ENCODE measurements at places on chromosomes 12 and 14.

GRCh38 chr14:75549169-75549568 lies 26.9 kb downstream of the BATF start:
- no peak for DNase-seq

DNA sequence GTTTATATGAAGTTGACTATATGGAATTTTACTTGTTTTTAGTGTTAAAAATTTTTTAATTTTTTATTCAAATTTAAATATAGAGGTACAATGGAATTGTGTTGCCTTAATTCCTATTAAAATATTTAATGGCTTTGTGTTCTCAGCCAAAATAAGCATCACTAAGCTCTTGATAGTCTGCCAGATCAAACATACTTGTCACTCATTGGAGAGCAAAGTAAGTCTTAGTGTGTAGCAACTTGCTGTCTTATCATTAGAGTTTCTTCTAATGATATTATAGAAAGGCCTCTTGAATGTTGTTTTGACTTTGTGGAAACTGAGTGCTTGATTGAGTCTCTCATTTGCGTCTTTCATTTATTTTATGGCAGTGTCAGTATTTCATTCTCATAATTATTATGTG lies 10.7 kb downstream of the SFSWAP start:
- DNase-seq = no peak

DNA sequence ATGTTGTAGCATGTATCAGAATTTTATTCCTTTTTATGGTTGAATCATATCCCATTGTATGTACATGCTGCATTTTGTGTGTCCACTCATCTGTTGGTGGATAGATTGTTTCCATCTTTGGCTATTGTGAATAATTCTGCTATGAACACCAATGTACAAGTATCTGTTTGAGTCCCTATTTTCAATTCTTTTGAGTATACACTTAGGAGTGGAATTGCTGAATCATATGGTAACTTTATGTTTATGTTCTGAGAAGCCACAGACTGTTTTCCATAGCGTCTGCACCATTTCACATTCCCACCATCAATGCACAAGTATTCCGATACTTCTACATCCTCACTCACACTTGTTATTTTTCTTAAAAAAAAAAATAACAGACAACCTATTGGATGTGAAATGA lies 91.5 kb downstream of the ARF6 start:
- DNase-seq = no peak

- no peak for DNase-seq
These were observed 6.1 kb upstream of the TCL1B start for GRCh38 chr14:95679998-95680735.

DNA sequence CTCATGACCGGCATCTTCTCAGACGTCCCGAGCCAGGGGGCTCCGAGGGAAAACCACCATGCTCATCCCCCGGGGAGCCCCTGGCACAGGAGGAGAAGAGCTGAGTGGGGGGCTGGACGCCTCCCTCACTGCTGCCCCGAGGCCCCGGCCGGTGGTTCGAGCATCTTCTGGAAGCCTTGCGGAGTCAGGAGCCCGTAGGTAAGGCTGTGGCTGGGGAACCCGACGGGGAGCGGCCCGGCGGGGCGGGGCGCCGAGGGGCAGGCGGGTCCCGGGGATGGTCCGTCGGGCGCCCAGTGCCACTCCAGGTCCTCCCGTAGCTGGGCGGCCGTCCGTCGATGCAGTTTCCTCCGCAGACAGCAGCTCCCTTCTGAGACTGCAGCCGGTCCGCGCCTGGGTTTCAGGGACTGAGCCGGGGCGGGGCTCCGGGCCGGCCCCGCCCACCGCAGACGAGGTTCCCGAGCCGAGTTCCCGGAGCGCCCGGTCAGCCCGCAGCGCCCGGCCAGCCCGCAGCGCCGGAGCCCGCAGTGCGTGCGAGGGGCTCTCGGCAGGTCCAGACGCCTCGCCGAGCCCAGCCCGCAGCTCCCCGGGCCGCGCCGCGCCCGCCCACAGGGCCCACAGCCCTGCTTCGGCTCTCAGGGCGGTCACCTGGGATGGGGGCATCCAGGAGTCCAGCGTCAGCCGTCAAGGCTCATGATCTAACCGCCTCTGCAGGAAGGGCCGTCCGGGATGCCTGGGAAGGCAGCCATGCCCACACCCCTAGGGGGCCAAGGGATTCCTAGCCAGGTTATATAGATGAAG lies at the start of gene PGF:
PGF (minus strand) TSS at position 369 of the 798 bp plus-strand sequence; CDS start at position 14, 355 bp downstream.
- peak; percentile 30 for DNase-seq

DNA sequence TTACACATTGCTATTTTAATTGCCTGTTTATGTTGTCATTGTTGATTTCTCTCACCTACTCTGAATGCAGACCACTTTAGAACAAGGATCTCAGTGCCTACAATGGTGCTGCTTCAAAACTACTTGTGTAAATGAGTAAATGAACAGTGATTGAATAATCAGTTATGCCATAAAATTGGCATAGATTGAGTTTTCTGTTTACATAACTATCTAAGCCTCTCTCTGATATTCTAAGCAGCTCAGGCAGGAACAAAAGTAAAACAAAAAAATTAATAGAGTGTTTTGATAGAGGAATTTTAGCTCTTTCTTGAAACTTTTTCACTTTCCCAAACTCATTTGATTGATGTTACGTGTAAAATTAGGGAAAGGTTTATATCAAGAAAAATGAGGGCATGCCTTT lies 232.3 kb upstream of the KITLG start:
- no peak for DNase-seq

GRCh38 chr12:64122154-64122553 lies 99.9 kb downstream of the KICS2 start:
- DNase-seq = no peak

DNA sequence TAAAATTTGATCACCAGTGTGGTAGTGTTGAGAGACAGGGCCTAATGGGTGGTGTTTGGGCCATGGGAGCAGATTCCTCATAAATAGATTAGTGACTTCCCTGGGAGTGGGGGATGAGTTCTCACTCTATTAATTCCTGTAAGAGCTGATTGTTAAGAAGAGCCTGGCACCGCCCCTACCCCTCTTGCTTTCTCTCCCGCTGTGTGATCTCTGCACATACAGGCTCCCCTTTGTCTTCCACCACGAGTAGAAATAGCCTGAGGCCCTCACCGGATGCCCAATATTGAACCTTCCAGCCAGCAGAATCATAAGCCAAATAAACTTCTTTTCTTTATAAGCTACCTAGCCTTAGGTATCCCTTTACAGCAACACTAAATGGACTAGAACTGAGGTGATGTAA lies 31.9 kb upstream of the CAND1 start:
- DNase-seq = no peak

- no peak for DNase-seq
These were observed 803.5 kb upstream of the FLRT2 start for GRCh38 chr14:84726471-84726870.

DNA sequence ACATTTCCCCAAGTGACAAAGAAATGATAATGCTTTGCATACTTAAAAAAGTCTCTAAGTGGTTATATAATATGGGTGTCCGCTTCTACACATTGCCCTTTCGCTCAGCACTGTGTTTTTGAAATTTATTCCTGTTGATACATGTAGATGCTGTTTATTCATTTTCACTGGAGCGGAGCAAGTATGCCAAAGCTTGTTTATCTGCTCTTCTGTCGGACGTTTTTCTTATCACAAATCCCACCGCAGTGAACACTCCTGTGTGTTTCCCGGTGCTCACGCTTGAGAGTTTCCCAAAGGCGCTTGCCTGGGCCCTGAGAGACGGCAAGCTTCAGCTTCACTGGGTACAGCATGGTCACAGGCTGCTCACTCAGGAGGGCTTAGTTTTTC lies 50.2 kb downstream of the TPCN1 start:
- no peak for DNase-seq

- no peak for DNase-seq
These were observed 621.0 kb downstream of the BCL11B start for GRCh38 chr14:98651037-98651436.

GRCh38 chr12:105878964-105879363 lies 259.8 kb downstream of the NUAK1 start:
- DNase-seq = no peak

All from activated T-cell treated with anti-CD3 and anti-CD28 coated beads for 48 hours (primary cell).